ENCODE measurements at places on chromosomes 6 and 20. TPM values are rescaled to one million over a fixed set of nuclear protein-coding genes. Genes with fewer than 3 reads are reported as not detected.

DNA sequence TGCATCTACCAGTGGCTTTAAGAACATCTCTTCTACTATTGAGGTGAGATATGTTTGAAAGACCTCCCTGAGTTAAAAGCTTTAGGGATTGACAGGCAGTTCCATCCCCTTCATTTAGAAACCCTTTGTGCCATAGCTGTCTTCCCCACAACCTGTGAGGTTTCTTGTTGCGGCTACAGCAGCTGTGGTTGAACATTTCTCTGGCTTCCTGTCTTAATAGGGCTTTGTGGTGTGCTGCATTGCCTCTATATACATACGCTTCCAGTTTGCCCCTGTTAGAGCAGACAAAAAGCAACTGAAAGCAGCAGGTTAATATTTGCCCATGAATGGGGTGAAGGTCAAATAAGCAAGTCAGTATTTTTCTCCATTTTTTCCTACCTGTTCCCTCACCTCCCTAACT is 210.2 kb downstream of the TMEM200A start:
- H3K27ac ChIP-seq = no peak overlapping the region
- H3K36me3 ChIP-seq = no peaks in the 10 kb centered on the region
- no peaks in the 10 kb centered on the region for H3K27me3 ChIP-seq
- H3K4me3 ChIP-seq = peak overlapping the region; percentile 36
- peaks cover 58% of the 10 kb centered on the region for H3K4me1 ChIP-seq

CTCFL gene
- total RNA-seq = not detected

GRCh38 chr6:156395276-156395675 is 381.9 kb upstream of the ARID1B start:
- no peaks in the 10 kb centered on the region for H3K36me3 ChIP-seq
- peak overlapping the region; percentile 53 for H3K4me3 ChIP-seq
- H3K4me1 ChIP-seq = peaks cover 89% of the 10 kb centered on the region
- H3K27ac ChIP-seq = peak overlapping the region; percentile 56
- no peaks in the 10 kb centered on the region for H3K27me3 ChIP-seq

DNA sequence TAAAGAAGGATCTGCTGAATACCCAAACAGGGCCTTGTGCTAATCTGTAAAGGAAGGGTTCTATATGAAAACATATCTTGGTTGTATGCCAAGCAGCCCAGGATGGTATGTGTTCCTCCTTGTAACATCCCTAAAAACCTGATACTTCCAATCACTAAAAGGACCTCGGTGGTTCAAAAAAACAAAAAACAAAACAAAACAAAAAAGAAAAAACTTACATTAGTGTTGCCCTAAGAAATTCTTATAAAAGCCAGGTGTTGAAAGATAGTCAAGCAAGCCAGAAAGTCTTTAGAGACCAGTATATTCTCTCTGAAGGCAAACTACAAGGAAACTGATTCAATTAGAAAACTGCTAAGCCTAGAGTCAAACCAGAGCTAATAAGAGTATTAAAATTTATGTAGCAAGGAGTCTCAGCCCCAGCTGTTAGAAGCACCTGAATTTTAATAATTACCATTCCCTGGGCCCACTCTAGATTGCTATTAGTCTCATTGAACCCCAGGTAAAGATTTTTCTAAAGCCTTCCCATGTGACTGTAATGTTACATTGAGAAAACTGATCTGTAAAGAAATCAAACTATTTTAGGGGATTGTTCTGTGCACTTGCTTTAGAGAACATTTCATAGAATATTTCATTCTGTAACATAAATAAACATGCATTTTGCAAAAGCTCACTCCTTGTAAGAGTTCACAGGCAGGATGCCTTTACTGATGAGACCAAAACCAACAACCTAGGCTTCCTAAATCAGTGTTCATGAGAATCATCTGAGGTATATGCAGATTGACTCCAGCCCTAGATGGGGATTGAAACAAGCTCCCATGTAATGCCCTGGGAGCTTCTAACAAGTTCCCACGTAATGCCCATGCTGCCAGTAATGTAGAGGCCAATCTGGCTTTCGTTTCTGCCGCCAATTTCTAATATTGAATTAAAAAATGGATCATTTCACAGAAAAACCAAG is 95.2 kb upstream of the BTN3A2 start:
- H3K4me1 ChIP-seq = peaks cover 28% of the 10 kb centered on the region
- no peaks in the 10 kb centered on the region for H3K36me3 ChIP-seq
- H3K27me3 ChIP-seq = no peaks in the 10 kb centered on the region

All from CD4-positive, alpha-beta memory T cell (primary cell).